Osteoblast (primary cell): ENCODE measurements at places on chromosomes 7 and 10. TPM values are rescaled to one million over a fixed set of nuclear protein-coding genes. Genes with fewer than 3 reads are reported as not detected.

GRCh38 chr10:101123085-101123814, 7.8 kb upstream of the TLX1 start:
- DNase-seq = peak; percentile 68

The CALCR gene
- total RNA-seq = not detected in 2 replicates

GRCh38 chr7:16940776-16941175, 59.0 kb upstream of the AGR3 start:
- no peak for DNase-seq

The PYROXD2 gene
- total RNA-seq = 11.6 and 12.4 TPM in 2 replicates

The ADCY1 gene
- total RNA-seq = 0.59 and 1.1 TPM in 2 replicates

The HECW1 gene
- total RNA-seq = 2.9 and 6.5 TPM in 2 replicates

GRCh38 chr10:48957361-48958151, 17.9 kb upstream of the LRRC18 start:
- peak; percentile 78 for DNase-seq

DNA sequence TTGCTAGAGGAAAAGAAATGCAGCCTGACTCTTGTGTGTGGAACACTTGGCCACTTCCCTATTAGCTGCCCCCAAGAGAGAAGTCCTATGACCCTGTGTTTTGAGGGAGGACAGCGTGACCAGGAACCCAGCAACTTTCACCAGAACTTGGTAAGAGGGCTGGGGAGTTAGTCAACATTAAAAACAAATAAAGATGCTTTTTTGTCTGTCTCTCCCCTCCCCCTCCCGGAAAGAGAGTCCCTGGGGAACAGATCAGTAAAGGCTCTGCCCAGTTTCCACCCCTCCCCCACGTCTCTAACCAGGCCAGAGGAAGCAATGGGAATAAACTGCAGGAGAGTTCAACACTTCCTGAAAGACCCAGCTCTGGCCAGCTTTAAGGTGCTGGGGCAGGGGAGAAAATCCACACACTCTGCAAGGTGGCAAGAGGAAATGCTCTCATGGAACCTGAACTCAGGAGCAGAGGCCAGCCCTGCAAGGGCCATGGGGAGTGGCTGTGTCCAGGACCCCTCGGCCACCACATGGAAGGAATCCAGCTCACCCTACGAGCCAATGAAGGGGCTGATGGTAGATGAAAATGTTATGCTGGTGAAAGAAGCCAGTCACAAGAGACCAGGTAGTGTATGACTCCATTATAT, 21.5 kb downstream of the SH3PXD2A start:
- DNase-seq = no peak

GRCh38 chr10:15342970-15343369, 28.1 kb downstream of the FAM171A1 start:
- no peak for DNase-seq

- DNase-seq = no peak
Observed at GRCh38 chr7:50603287-50603686, 38.1 kb upstream of the DDC start.

DNA sequence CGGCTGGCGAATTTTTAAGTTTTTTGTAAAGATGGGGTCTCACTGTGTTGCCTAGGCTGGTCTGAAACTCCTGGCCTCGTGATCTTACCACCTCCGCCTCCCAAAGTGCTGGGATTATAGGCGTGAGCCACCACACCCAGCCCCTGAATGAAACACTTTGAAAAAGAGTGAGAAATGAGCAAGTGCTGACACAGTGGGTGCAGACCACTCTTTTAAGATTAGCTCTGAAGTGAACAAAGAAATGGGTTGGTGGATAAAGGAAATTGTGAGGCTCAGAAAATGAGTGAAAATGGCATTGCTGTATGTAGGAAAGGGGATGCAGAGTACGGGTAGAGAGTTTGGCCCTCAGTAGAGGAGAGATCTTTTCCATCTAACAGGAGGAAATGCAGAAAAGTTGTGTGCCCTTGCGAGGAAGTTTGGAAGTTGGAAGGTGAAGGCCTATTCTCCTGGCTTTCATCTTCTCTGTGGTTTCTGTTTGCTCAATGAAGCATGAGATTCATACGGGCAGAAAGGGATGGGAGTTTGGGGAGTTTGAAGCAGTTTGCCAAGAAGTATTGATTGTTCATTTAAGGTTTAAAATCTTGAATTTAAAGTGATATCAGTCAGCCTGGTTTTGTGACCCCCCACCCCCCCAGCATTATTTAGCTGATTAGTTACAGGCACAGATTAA, 11.0 kb downstream of the MAPK8 start:
- no peak for DNase-seq

- no peak for DNase-seq
Observed at GRCh38 chr10:6607182-6607581, 27.1 kb upstream of the PRKCQ start.

GRCh38 chr7:90303241-90303640, 17.9 kb downstream of the FAM237B start:
- no peak for DNase-seq

The MMP21 gene
- not detected in 2 replicates for total RNA-seq

The CXCL12 gene
- 288 and 358 TPM in 2 replicates for total RNA-seq

The KIF11 gene
- total RNA-seq = 4.0 and 5.3 TPM in 2 replicates
